ENCODE measurements at places on chromosomes 11 and 22.

DNA sequence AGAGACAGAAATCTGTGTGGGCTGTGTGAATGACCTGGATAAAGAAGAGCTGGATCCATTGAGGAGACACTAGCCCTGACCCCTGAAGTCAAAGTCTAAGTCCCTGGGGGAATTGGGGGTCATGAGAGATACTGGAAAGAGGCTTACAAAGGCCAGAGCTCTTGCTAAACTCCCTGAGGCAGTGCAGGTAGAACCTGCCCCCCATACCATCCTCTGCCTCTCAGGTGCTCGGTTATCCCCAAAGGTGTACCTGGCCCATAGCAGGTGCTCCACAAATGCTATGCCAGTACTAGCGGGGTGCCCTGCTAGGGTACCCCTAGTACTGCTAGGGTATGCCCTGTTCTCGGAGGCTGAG, 19.1 kb upstream of the SCARF2 start:
- no peak for DNase-seq

- DNase-seq = no peak
These were observed 30.5 kb downstream of the ALX4 start for GRCh38 chr11:44279483-44279882.

- DNase-seq = no peak
These were observed 57.8 kb downstream of the BRD1 start for GRCh38 chr22:49769691-49770546.

DNA sequence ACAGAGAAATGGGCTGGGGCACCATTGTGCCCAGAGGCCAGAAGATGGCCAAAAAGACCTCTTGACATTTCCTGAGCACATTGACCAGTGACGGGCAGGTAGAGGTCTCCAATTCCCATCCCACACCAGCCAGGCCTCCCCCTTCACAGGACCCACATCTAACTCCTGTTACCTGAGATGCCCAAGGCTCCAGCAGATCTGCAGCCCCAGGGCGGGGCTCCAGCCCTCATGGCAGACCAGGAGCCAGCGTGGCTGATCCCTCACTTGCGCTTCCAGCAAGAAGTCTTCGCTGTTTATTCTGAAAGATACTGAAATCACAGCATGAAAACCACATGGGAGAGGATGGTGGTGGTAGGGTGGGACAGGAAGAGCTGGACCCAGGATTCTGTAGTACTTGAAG, 9.0 kb downstream of the TMPRSS5 start:
- no peak for DNase-seq

DNA sequence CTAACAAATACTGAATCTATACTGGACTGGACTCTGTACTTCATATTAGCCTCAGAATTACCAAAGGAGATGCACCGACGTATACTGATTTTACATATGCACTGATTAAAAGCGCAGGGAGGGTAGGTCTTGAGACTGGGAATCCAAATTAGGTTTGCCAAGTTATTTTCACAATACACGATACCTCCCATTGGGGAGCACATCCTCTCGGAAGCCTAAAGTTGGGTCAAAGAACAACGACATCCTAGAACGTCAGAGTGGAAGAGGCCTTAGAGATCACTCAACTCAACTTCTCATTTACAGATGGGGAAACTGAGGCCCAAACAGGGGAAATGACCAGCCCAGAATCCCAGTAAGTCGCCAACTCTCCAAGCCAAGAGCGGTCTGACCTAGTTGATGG, 626 bp downstream of the DNAL4 start:
- DNase-seq = no peak

DNA sequence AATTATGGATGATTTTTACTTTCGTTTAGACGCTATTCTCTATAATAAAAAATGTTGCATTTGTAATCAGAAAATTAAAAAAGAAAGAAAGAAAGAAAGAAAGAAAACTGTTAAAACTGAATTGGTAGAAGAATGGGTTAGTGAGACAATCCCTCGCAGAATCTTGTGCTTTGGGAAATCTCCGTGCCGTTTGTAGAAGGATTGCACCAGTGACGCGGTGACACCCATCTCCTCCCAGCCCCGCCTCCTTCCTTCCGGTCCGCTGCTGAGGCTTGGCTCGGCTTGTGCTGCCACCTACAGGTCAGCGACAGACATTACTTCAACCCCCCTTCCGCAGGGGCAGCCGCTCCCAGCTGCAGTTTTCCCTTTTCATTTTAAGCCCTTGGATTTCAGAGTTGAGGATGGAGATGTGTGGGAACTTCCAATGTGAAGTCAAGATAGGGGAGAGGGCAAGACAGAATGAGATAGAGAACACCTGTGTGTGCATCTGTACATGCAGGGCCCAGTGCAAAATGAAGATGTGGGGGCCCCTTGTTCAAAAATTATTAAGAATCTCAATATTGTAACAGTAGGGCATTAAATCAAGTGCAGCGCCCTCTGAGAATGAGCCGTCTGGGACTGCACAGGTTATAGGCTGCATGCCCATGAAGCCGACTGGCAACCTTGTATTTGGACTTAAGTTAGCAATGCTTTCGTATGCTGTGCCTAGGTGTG, 41.1 kb downstream of the TST start:
- DNase-seq = no peak

GRCh38 chr11:69249311-69250185, 44.4 kb upstream of the MYEOV start:
- no peak for DNase-seq

- no peak for DNase-seq
These were observed 90.0 kb downstream of the AMOTL1 start for GRCh38 chr11:94858012-94858705.

- DNase-seq = no peak
These were observed 13.8 kb downstream of the JAML start for GRCh38 chr11:118211006-118211405.
